ENCODE measurements at places on chromosomes 2 and 18.

GRCh38 chr18:12476955-12477354 lies 69.2 kb downstream of the PRELID3A start:
- DNase-seq, result no peak

DNA sequence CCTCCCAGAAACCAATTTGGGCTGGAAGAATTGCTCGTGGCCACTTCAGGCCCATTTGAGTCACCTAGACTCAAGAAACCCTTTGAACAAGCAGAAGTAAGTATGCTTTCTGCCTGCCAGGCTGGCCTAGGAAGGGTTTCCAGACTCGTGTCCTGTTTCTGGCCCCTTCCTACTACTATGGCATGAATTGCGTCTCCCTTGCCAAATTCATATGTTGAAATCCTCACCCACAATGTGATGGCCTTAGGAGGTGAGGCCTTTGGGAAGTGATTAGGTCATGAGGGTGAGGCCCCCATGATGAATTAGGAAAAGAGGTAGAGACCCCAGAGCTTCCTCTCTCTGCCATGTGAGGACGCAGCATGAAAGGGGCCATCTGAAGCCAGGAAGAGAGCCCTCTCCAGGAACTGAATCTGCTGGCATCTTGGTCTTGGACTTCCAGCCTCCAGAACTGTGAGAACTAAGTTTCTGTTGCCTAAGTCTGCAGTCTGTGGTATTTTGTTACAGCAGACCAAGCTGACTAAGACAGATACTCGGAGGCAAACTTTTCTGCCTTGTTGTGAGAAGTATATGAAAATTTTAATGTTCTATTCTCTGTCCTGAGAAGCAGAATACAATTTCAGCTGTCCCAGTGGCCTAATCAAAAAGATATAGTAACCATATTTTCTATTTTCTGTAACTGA lies 13.1 kb downstream of the GPR45 start:
- DNase-seq, result no peak

DNA sequence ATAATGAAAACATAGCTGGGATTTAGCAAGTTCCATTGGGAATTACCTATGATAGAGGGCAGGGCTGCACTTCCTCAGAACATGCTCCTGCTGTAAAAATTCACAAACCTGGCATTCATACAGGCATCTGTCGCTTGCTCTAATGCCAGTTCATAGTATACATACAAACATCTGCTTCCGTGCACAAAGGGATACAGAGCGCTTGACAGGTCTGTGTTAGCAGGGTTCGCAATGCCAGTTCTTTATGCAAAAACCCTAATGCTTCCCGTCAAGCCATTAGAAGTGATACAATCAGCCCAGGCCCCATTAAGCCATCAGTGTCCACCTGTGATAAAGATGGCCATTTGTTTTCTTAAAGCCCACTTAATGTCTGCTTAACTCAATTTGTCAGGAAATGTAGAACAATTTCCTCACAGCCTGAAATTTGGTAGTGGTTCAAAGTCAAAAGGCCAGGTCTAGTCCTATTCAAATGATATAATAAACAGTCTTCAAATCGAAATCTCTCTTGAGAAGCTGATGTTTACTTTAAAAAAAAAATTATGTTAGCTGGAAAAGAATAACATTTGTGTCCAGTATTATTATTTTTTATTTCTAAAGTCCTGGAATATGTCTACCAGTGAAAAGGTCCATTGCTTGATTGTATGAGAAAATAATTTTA lies 556.3 kb downstream of the ARHGAP15 start:
- DNase-seq, result no peak

GRCh38 chr2:157256626-157257025 lies 879 bp upstream of the GALNT5 start:
- no peak for DNase-seq

- no peak for DNase-seq
Measured at GRCh38 chr2:2825516-2826208, 494.6 kb upstream of the MYT1L start.

GRCh38 chr18:36862182-36862581 lies 33.3 kb downstream of the KIAA1328 start:
- no peak for DNase-seq

DNA sequence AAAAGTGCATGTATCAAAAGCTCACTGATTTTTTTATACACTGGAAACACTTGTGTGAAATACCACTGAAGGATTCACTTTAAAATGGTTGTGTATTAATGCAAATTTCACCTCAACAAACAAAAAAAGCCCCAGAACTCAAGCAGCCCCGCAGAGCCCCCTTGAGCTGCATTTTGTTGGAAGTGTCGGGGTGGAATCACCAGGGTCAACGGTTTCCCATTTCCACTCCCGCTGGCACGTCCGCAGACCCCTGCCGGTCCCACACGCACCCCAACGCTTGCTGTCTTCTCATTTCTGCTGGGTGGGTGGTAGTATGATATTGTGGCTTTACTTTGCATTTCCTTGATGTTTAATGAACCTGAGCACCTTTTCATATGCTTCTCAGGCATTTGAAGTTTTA lies 239.7 kb downstream of the FAM210A start:
- DNase-seq, result no peak

DNA sequence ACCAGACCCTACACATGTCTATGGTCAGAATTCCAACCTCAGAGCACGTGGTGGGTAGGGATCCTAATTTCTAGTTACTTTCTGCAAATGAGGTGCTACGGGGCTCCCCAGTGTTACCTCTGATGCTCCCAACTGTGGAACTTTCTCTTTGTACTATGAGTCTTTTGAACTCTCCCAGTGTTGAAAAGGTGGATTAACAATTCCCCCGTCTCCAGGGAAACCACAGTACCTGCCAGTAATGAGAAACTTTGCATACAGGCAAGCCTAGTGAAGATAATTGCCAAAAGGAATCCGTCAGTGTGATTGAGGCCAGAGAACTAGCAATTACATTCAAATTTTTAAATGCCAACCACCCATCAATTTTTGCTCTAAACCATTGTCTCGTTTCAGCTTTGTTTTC lies 129.0 kb upstream of the FOSL2 start:
- no peak for DNase-seq

- no peak for DNase-seq
Measured at GRCh38 chr2:16031058-16031847, 90.9 kb downstream of the MYCN start.

DNA sequence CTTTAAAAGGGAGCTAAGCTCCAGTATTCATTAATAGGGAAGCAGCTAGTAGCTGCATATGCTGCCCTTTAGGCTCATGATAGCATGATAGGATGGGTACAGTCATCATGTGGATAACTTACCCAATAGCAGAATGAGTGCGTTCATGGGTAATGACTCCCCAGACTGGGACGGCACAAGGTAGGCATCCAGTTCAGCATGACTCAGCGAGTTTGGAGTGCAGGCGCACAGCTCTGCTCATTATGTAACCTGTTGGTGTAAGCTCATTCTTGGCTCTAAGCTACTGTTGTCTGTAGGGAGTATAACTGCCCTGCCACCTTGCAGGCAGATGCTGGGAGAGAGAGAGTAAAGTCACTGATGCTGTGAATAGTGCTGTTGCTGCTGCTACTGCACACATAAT lies 209.2 kb upstream of the SYT4 start:
- DNase-seq, result no peak

GRCh38 chr18:73674125-73674865 lies 473.3 kb downstream of the FBXO15 start:
- no peak for DNase-seq

DNA sequence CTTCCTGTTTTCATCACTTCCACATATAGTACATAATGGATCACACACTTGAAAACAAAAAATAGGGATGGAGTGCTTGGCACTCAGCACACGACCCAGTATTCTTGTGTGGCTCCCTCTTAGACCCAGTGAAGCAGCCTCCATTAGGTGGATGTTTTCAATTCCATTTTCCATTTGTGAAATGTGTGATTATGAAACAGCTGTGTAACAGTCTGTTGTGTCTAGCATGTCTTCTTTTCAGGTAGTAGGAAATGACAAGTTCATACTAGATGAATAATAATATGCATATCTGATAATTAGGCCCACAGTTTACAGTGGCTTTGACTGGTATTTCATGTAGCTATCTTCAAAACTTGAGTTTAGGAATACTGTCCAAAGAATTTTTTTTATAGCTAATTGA lies 35.5 kb downstream of the EML6 start:
- DNase-seq, result no peak

GRCh38 chr2:216901273-216901672 lies 41.4 kb upstream of the TNP1 start:
- no peak for DNase-seq

DNA sequence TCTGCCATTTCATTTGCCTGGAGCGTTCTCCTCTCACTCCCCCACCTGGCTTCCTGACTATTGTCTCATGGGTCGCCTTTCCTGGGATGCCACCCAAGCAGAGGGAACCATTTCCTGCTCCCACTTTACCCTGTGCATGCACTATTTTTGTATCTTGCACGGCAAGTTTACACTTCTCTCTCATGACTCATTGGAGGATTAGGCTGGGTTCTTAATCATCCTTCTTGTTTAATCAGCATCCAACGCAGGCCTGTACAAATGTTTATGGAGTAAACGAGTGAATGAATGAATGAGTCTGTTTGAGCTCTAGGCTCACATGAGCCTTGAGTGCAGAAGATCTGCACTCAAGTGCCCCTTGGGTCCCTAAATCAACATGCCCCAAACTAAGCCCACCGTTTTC lies 3.8 kb upstream of the ARHGAP25 start:
- no peak for DNase-seq

GRCh38 chr2:19062370-19062769 lies 296.1 kb downstream of the OSR1 start:
- DNase-seq, result no peak

- DNase-seq, result no peak
Measured at GRCh38 chr2:39062320-39062719, 58.5 kb downstream of the SOS1 start.

GRCh38 chr2:235216901-235217300 lies 265.1 kb downstream of the SH3BP4 start:
- no peak for DNase-seq

DNA sequence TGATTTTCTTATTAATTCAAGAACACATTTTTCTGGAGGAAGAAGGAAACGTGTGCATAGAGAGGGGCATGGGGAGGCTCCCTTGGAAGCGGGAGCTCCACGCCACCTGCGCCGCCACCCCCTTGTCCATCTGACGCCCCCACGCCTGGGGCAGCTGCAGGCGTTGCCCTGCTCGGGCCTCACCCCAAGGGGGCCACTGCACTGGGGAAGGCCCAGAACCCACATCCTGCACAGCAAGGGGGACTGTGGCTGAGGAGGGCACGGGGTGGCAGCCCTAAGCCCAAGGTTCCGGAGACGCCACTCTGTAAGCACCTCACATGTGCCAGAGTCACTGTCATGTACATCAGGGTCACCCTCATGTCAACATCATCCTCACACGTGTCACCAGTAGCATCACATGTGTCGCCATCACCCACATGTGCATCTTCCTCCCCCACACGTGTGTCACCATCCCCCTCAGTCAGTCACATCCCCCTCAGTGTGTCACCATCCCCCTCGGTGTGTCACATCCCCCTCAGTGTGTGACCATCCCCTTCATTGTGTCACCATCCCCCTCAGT lies 486.7 kb upstream of the SALL3 start:
- DNase-seq, result no peak

GRCh38 chr2:105769504-105769903 lies 24.8 kb downstream of the NCK2 start:
- no peak for DNase-seq

GRCh38 chr2:144414324-144414845 lies 105.5 kb downstream of the ZEB2 start:
- DNase-seq, result no peak

GRCh38 chr2:85534881-85535280 lies 4.1 kb upstream of the MAT2A start:
- DNase-seq, result no peak

DNA sequence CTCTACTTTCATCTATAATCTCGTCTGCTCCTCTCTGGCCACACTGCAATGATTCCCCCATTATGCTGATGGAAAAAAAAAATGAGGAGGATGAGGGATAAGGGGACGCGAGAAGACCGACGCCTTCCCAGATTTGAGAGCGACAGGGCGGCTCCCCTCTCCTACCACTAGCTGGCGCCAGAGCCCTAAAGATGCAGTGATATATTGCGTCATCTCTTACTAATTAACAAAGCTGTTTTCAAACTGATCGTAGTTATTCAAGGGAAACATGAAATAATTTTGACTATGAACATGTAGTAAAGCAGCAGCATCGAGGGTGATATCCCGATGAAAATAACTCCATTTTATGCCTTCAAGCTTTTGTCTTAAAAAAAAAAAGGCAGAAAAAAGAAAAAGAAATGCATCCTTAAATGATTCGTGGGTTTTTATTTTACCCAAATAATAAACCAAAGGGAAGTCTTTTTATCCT lies 48.0 kb upstream of the HNRNPA3 start:
- peak; percentile 71 for DNase-seq

DNA sequence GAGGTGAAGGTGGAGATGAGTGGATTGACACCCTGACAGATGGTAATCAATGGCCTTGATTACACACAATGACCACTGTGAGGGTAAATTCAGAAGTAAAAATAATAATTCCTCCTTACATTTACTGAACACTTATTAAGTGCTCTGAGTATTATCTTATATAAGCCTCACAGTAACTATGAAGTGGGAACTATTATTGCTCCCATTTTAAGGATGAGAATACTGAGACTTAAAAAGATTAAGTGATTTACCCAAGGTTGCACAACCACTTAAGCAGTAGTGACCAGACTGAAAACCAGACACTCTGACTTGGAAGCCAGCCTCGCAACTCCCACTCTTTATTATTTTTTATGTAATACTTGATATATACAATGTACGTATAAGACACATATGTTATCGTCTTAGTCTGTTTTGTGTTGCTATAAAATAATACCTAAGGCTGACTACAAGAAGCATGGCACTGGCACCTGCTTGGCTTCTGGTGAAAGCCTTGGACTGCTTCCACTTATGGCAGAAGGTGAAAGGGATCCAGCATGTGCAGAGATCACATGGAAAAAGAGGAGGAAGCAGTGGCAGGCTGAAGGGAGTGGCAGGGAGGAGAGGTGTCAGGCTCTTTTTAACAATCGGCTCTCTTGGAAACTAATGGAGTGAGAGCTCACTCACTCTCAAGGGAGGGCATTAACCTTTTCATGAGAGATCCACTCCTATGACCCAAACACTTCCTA lies 41.5 kb upstream of the C1D start:
- DNase-seq, result no peak

GRCh38 chr2:82893190-82893589 lies 1565.9 kb downstream of the SUCLG1 start:
- no peak for DNase-seq

DNA sequence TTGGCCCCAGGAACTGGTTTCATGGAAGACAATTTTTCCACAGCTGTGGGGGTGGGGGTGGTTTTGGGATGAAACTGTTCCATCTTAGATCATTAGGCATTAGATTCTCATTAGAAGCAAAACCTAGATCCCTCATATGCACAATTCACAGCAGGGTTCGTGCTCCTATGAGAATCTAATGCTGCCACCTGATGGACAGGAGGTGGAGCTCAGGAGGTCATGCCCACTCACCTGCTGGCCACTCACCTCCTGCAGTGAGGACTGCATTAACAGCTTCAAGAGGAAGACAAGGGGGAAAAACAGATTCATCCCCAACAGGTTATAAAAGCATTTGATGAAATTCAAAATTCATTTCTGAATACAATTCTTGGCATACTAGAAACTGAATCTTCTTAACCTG lies 38.5 kb downstream of the THAP4 start:
- no peak for DNase-seq

GRCh38 chr18:68837665-68838451 lies 40.0 kb downstream of the CCDC102B start:
- no peak for DNase-seq

GRCh38 chr2:136205615-136206014 lies 87.7 kb upstream of the CXCR4 start:
- no peak for DNase-seq

- DNase-seq, result no peak
Measured at GRCh38 chr2:240138254-240138984, 2.0 kb downstream of the OTOS start.

GRCh38 chr2:162175714-162176113 lies 23.7 kb upstream of the GCG start:
- no peak for DNase-seq
